ENCODE measurements at places on chromosomes 11 and 22.

GRCh38 chr11:95599959-95600586, 189.5 kb downstream of the FAM76B start:
- DNase-seq = no peak

- DNase-seq = no peak
These were observed 255.5 kb upstream of the PITPNB start for GRCh38 chr22:28174509-28174908.

DNA sequence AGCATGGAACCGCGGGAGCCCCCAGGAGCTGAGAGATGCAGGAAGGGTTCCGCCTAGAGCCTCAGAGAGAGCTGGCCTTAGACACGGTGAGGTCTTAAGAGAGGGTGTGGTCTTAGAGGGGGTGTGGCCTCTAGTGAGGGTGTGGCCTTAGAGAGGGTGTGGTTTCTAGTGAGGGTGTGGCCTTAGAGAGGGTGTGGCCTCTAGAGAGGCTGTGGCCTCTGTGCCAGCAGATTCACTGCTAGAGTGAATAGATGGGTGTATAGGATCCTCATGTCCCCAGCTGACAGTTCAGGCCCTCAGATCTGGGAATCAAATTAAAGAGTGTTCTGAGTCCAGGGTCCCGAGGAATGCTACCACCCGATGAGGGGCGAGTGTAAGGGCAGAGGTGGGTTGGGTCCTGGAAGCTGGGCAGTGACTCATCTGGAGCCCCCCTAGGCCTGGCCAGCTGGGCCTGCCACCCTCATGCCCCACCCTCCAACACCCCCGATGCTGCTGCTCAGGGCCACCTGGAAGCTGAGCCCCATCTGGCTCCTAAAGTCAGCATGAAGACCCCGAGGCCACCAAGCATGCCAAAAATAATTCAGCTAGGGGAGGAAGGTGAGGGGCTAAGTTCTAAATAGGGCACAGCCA, 49.5 kb downstream of the IGF2 start:
- DNase-seq = no peak

DNA sequence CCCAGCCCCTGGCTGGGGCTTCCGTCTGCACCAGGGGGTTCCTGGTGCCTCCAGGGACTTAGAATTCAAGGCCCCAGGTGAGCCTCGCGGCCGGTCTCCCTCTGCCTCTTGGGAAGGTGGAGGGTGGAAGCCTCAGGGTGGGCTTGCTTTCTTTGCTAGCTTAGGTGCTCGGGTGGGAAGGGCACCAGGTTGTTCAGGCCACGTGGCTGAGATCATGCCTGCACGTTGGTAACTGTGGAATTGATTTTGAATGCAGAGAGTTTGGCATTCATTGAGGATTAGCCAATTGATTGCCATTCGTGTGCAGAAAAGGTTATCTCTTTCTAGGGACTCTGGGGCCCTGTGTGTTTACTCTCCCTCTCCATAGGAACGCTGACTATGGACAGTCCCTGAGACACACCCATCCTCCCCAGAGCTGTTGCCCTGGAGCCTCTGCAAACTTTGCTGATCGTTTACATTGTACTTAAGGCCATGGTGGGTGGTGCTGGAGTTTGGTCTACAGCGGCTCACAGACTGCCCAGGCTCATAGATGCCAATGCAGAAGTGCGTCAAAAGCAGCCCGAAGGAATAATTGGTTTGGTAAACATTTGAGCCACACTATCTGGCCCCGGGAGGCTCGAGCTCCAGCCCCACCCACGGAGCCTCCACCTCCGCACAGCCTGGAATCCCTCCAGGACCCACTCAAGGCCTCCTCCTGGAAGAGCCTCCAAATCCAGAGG, 1457.7 kb downstream of the BRD1 start:
- no peak for DNase-seq

- DNase-seq = no peak
These were observed 8.5 kb downstream of the AMOTL1 start for GRCh38 chr11:94776351-94777321.

GRCh38 chr11:68857037-68857586, 15.4 kb upstream of the CPT1A start:
- no peak for DNase-seq

- DNase-seq = no peak
These were observed 9.9 kb downstream of the OVCH2 start for GRCh38 chr11:7696424-7696823.

- no peak for DNase-seq
These were observed 260.0 kb downstream of the TBC1D22A start for GRCh38 chr22:47022475-47022874.

- no peak for DNase-seq
These were observed 8.2 kb downstream of the ZBED4 start for GRCh38 chr22:49861642-49862495.

DNA sequence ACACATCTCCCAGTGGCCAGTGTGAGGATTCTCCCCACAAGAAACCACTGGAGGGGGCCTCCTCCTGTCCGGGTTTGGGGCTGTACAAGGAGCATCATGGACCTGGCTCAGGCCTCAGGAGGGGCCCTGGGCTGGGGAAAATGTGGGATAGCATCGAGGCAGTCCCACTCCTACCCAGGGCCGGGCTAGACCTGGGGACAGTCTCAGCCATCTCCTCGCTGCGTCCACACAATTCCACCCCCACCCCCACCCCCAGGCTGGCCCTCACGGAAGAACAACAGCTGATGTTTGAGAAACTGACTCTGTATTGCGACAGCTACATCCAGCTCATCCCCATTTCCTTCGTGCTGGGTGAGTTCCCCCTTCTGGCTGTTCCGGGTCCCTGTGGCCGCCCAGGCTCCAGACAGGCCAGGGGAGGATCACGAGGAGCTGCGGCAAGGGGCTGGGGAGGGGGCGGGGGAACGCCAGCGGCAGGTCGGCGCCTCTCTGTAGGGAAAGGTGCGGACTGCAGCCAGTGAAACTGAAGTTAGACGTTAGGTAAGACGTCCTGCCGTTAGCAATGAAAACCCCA, 4.8 kb downstream of the BEST1 start:
- peak; percentile 28 for DNase-seq

DNA sequence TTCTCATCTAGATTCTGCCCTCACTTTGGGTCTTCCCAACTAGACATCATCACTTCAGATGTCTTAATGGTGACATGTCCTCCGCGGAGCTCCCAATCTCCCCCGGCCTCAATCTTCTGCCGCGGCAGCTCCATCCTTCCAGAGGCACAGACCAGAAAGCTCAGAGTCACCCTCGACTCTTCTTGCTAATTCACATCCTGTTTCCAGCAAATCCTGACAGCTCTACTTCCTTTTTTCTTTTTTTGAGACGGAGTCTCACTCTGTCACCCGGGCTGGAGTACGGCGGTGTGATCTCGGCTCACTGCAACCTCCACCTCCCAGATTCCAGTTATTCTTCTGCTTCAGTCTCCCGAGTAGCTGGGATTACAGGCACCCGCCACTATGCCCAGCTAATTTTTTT, 54.5 kb downstream of the CACNG2 start:
- no peak for DNase-seq

- no peak for DNase-seq
These were observed 175.3 kb upstream of the B3GAT1 start for GRCh38 chr11:134587345-134587744.

- DNase-seq = no peak
These were observed 675.0 kb upstream of the KIRREL3 start for GRCh38 chr11:127675581-127675980.

DNA sequence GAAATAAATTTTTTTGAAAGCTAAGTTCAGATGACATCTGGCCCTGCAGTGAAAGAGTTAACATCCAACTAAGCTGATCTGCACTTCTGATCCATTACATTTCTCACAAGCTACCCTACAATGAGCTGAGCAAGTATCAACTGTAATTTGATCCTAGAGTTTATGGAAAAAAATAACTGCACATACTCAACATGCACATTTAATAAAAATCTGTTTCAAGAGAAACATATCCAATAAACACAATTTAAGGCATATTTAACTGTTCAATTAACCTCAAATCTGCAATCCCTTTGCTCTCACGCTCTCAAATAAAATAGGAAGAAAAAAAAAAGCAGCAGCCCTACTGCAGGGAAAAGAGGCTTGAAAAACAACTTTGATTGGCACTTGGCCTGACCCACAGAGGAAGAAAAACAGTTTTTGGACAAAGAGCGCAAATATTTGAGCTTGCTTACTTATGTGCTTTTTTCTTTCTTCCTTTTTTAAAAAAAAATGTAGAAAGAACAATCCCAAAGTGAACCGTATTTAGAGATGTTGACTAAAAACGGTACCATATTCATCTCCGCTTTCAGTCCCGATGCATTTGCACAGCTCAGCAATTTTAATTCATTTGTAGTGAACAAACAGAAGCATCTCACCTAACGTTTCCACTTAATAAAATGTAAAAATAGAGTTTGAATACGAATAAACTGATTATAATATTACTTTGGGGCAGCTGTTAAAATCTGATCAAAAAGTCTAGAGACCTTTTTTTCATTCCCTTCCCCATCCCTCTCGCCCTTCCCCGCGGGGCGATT, 1.6 kb downstream of the SESN3 start:
- no peak for DNase-seq

DNA sequence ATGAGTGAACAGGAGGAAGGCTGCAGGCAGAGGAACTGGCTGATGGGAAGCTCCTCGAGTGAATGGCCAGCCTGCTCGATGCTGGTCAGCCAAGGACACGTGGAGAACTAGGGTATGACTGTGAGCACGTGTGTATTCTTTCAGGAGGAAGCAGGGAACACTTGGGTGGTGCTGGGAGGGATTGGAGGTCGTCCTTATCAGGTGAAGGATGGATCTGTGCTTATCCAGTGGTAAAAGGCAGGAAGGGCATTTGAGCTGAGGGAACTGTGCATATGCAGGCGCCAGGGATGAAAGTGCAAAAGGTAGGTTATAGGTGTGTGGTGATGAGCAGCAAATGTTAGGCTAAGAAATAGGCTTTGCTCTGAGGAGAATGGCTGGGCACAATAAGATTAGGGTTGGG, 9.7 kb upstream of the SLCO2B1 start:
- DNase-seq = no peak

DNA sequence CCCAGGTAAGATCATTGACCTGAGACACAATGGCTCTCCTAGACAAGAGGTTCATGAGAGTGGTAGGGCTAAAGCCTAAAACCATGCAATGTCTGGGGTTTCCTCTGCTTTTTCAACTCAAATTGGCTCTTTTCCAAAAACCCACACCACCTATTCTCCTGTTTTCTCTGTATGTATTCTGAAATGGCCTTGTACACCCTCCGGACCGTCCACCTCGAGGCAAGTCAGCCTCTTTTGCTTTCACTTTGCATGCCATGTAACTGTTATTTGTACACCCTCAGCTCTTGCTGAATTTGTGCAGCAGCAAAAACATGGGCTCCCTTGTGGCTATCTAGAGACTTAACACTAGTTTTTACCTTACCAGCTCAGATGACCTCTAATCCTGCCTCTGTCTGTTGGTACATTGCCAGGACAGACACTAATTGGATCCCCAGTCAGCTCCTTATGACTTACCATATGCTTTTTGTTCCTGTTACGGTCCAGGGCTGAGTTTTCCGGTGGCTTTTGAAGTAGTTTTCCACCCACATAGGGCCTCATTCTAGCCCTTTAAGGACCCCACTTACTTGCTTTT, 288.0 kb downstream of the SBF2 start:
- DNase-seq = no peak

- DNase-seq = no peak
These were observed 61.1 kb downstream of the IRAG1 start for GRCh38 chr11:10632483-10632882.

- no peak for DNase-seq
These were observed 867 bp downstream of the SPA17 start for GRCh38 chr11:124674571-124674970.

DNA sequence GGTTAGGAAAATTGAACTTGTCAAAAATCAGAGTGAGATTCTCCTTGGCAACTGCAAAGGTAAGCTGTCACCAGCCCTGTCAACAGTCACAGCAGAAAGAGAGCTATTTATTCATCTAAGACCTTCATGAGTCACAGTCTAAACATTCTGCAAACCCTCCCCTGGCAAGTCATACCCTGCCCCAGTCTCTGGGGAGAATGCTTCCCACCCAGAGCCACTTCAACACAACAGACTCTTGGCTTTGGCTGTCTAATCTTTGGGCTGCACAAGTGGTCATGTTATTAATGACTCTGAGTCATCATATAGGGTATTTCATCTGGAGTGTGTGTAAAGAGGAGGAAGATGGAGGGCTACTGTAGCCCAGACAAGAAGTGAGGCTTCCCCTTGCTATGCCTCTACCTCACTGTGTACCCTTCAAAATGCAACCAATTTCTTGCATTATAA, 153.4 kb downstream of the CCDC34 start:
- no peak for DNase-seq

- DNase-seq = no peak
These were observed 10.9 kb downstream of the USP35 start for GRCh38 chr11:78199653-78200015.

DNA sequence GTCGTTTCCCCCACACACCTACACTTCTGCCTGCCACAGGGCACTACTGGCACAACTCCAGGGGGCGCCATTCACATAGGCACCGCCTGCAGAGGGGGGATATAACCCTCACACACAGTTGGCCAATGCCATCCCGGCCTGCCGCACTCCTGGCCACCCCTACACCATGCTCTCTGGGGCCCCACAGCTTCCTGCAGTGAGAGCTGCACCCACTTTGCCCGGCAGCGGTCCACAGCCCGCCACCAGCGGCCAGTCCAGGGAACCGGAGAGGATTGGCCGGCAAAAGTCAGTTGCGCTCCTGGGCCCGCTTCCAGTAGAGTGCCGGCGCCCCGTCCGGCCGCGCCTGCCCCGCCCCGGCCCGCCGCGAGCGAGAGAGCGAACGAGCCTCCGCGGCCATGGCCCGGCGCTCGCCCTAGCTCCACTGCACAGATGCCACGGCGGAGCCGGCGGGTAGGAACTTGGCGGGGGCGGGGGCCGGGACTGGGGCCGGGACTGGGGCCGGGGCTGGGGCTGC, 25.6 kb upstream of the SUSD2 start:
- DNase-seq = no peak

- DNase-seq = no peak
These were observed 23.6 kb downstream of the RPS6KA4 start for GRCh38 chr11:64382586-64382985.

DNA sequence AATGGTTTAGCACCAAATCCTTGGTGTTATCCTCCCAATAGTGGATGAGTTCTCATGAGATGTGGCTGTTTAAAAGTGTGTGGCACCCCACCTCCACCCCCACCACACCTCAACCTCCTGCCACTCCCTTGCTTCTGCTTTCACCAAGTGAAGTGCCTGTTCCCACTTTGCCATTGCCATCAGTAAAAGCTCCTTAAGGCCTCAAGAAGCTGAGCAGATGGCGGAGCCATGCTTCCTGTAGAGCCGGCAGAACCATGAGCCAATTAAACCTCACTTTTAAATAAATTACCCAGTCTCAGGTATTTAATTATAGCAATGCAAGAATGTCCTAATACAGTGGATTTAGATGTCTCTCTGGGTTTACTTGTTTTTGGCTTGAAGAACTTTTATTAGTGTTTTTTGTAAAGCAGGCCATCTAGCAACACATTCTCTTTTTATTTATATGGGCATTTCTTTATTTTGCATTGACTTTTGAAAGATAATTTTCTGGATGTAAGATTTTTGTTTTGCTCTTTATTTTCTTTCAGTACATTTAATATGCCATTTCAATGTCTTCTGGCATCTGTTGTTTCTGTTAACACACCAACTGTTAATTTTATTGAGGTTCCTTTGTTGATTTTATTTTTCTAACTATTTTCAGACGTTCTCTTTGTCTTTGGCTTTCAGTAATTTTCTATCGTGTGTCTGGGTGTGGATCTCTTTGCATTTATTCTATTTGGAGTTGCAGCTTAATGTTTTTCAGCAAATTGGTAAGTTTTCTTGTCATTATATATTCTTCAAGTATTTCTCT, 724.5 kb upstream of the CNTN5 start:
- DNase-seq = no peak

- DNase-seq = no peak
These were observed 60.6 kb upstream of the CRYBB3 start for GRCh38 chr22:25139062-25139461.

- DNase-seq = no peak
These were observed 443.1 kb downstream of the TBC1D22A start for GRCh38 chr22:47205554-47205953.
